ENCODE measurements at places on chromosomes 16 and 17.

DNA sequence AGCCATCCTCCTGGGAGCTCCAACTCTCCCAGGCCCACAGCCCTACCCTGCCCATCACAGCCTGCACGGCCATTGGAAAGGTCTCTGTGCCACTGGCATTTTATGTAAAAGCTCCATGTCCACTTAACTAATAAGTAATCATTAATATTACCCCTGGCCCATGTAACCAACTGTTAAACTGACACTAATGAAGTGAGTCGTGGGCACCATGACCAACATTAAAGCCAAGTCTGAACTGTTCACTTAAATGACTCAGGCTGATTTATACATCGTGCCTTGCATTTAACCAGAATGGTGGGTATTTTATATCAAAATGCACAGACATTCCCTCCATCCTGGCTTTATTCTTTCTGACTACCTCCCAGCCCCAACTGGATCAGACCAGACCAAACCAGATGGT lies 229.3 kb downstream of the SOX9 start:
- DNase-seq, result no peak

DNA sequence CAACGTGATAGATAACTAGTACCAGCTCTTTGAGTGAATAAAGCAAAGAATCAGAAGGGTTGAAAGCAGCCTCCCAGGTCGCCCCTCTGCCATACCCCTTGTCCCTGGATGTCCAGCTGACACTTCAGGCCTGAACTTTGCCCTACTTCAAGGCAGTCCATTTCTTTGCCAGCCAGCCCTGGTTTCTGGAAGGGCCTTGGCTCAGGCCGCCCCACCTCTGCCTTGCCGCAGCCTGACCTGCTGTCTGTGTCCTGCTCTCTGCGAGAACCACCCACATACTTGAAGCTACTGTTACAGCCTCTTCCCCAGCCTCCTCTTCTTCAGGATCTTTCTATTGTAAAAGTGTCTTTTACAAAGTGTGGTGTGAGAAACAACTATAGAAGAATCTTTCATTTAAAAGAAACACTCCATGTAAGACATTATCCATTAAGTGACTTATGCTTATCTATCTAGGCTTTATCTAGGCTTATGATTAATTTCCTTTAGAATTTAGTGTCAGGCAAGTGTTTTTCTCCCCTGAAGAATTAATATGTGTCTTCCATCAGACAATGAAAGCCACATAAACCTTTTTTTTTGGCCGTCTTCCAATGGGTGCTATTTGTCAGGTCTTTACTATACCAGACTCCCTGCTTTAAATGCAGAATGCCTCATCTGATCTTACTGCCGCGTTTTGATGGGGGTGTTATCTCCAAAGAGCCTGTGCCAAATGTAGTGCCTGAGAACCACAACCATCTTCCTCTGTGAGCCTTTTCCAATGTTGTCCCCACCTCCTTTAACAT lies 133.9 kb downstream of the SOCS1 start:
- no peak for DNase-seq

DNA sequence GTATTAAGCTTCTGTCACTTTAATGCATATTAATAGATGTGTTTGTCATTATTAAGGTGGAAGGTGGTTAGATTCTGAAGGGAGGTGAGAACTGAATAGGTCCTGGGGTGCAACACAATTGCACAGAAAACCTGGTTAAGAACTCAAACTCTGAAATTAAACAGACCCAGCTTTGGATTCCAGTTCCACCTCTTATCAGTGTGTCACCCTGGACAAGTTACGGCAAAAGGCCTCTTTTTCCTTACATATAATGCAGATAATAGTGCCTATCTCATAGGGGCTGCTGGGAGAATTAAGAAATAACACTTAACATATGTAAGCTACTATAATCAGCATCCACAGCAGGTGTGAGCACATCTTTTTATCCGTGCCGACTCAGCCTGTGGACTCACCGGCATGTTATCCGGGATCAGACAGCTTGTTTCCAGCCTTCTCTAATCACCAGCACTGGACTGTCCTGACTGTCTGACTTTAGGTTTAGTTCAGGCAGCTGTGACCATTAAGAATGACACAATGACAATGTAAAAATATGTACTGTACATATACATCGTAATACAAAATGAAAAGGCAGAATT lies 31.4 kb downstream of the TEX2 start:
- DNase-seq, result no peak

DNA sequence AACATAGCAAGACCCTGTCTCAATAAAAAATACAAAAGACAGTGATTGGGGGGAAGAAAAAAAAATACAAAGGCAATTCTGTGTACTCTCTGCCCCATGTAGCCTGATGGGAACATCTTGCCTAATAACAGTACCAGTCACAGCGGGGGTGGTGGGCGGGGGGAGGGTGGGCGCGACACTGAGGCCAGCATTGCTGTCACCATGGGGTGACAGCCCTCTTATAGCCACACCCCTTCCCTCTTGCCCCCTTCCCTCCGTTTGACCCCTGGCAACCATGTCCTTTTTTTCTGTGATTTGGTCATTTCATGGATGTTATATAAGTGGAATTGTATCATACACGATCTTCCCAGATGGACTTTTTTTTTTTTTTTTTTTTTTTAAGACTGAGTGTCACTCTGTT lies 80.9 kb downstream of the DNAH17 start:
- no peak for DNase-seq

GRCh38 chr16:56295059-56295665 lies 103.9 kb downstream of the GNAO1 start:
- no peak for DNase-seq

- DNase-seq, result no peak
Measured at GRCh38 chr17:73815474-73815873, 171.2 kb upstream of the SDK2 start.

- no peak for DNase-seq
Measured at GRCh38 chr17:45833920-45834319, 10.8 kb upstream of the SPPL2C start.

DNA sequence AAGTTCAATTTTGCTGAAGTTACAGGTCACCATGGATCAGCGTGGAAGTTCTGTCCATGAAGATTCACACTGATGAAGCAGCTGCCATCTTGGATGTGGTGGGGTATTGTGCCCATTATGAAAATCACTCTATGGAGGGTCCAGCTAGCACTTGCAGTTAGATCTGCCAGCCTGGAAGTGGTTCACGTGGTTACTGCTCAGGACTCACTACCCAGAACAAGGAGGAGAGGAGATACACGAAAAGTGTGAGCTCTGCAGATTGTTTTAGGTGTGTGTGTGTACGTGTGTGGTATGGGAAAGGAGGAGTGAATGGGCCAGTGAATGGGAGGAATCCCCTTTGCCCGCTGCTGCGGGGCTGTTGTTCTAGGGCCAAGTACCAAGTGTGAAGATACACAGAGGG lies 333.4 kb downstream of the MAF start:
- DNase-seq, result no peak

DNA sequence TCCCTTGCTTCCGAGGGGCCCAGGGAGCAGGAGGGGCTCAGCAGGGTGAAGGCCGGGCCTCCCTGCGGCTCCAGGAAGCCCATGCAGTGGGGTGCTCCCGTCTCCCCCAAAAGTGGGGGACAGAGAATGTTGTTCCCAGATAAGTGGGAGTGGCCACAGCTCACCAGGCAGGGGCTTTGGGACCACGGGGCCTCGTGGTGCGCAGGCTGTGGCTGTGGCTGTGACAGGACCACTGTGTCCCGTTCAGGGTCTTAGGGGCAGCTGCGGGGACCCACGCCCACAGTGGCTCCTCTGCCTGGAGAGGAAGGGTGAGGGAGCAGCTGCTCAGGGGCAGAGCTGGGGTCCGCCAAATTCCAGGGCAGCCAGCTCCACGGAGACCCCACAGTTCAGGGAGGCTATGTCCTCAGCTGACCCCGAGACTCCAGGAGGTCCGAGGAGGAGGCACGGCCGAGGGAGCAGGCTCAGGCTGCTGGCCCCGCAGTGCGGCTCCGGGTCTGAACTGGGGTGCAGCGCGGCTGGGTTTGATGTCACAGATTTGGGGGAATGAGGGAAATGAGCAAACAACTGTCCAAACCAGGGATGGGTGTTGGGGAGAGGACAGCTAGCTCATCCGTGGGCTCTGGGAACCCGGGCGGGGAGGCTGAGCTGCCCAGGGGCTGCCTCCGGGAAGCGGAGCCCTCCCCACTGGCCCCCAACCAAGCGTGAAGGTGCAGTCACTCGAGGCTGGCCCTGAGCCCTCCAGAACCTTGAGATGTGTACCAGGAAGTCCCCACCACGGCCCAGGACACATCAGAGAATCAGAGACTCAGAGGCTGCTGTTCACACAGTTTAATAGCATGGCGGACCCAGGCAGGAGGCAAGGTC lies 23.4 kb downstream of the TPSD1 start:
- no peak for DNase-seq

GRCh38 chr16:7394720-7395336 lies 62.2 kb downstream of the RBFOX1 start:
- no peak for DNase-seq

GRCh38 chr17:40916366-40916765 lies 21.1 kb downstream of the KRT23 start:
- peak; percentile 12 for DNase-seq

DNA sequence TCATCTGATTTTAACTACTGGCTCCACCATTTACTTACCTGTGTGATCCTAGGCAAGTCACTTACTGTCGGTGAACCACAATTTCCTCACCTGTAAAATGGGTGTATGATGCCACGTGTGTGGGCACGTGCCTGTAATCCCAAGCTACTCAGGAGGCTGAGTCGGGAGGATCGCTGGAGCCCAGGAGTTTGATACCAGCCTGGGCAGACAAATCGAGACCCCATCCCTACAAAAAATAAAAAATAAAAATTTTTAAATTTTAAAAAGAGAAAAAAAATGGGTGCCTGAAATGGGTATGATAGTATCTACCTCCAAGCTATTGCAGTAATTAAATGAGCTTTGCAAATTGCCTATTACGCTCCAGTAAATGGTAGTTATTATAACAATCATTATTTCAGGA lies 225.3 kb downstream of the CCDC182 start:
- DNase-seq, result no peak

GRCh38 chr16:60811051-60811608 lies 1225.1 kb downstream of the CDH8 start:
- DNase-seq, result no peak

GRCh38 chr17:35733366-35733765 lies 1.9 kb downstream of the RASL10B start:
- no peak for DNase-seq

DNA sequence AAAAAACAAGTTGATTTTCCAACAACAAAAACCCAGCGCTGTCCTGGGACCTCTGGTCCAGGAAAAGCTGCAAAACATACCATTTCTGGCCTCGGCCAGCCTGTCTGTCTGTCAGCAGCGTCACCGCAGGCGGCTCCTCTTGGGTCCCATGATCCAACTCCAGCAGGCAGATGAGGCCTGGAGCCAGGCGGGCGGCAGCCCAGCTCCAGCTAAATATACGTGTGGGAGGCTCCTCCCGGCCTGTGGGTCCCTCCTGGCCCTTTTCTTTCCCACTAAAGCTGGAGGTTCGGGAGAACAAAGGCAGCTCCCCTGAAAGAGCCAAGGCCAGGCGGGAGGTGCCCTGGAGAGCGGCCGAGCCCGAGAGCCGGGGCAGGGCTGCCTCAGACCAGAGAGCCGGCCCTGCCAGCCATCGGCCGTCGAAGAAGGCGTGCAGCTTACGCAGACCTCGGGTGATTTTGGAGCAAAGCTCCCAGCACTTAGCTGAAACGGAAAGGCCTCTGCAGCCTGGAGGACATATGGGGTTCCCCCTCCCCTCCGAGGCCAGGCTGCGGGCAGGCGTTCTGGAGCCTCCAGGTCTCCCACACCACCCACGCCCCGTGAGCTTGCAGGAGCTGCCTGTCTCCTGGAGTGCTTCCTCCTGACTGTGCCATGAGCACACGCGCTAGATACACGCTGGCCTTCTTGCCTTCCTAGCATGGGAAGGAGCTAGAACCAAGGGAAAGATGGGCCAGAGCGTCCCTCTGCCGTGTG lies 19.9 kb upstream of the JPH3 start:
- DNase-seq, result peak; percentile 75

- DNase-seq, result peak; percentile 74
Measured at GRCh38 chr17:65627891-65628643, 66.6 kb upstream of the AXIN2 start.

- peak; percentile 84 for DNase-seq
Measured at GRCh38 chr16:8848939-8849391, 19.8 kb downstream of the CARHSP1 start.

- DNase-seq, result peak; percentile 53
Measured at GRCh38 chr17:18031955-18032354, 7.0 kb downstream of the ATPAF2 start.

GRCh38 chr16:87780385-87780989 lies 14.7 kb upstream of the KLHDC4 start:
- DNase-seq, result peak; percentile 78

DNA sequence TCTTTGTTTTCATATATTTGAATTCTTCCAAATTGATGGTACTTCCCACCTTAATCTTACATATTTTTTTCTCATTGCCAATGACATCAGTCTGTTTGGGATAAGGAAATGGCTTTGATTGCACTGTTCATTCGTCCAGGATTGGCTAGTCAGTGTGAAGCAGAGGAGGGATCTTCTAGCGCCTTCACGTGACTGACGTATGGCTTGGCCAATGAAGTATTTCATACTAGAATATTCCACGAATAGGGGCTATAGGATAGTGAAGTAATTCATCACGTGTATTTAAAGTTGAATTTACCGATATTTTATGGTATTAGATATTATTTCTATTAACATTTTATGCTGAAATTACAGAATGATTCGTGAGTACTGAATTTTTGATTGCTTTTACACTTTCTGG lies 178.7 kb upstream of the ZFHX3 start:
- DNase-seq, result no peak

- DNase-seq, result no peak
Measured at GRCh38 chr16:72240466-72240865, 68.5 kb upstream of the PMFBP1 start.

- no peak for DNase-seq
Measured at GRCh38 chr16:50467943-50468748, 80.0 kb upstream of the NKD1 start.

- DNase-seq, result no peak
Measured at GRCh38 chr17:42348104-42348503, 40.1 kb downstream of the STAT3 start.

DNA sequence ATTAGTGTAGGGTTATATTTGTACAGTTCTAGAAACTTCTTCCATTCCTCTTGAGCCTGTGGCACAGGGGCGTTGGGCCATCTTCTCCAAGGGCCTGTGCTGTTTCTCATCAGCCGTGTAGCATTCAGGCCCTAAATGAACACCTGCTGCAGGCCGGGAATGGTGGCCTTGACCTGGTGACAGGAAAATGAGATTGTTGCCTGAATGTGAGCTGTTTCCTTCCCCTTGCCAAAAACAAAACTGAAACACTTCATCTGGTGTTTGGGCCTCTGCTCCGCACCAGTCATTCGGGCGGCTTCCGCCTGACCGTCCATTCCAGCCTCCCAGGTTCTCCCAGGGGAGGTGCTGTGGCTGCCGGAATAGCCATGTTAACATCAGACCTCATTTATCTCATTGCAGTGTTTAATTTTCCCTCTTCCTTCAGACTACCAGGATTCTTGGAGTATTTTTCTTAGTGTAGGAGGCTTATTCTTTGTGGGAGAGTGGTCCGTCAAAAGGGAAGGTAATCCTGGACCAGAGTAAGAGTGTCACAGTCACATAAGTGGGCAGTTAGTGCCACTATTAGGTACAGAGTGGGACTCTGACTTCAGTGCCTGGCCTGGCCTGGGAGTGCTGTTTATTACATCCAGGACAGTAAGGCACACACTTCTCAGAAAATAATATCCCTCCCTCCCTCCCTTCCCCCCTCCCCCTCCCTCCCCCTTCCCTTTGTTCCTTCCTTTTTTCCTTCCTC lies 61.9 kb downstream of the WWP2 start:
- DNase-seq, result no peak
